ENCODE measurements at places on chromosomes 4 and X.

- DNase-seq = no peak
These were observed 126.7 kb downstream of the AFAP1 start for GRCh38 chr4:7812921-7813320.

DNA sequence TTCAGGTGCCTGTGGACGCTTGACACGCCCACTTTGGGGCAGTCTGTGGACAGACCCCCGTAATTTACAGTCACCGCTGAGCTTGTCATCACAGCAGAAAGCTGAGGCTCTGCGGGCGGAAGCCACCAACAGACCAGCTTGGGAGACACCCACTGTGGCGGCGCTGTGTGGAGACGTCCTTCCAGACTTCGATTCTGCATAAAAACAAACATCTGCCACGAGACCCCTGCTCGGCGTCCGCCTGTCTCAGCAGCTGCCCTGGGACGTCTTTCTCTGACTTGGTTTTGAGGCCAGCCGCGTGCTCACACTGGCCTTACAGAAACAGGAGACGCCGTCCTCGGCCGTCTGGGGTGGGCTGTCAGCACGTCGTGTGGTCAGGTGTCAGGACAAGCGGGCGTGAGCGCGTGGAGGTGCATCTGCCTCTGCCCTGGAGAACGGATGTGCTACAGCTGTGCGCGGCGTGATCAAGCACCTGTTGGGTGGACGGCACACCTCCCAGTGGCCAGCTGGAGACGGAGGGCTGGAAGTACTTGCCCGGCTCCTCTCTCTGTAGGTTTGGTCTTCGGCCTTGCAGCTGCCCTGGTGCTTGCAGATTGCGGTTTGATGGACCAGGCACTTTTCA, 37.5 kb downstream of the PIGG start:
- no peak for DNase-seq

GRCh38 chr4:83716874-83717273, 181.0 kb downstream of the GPAT3 start:
- DNase-seq = no peak

DNA sequence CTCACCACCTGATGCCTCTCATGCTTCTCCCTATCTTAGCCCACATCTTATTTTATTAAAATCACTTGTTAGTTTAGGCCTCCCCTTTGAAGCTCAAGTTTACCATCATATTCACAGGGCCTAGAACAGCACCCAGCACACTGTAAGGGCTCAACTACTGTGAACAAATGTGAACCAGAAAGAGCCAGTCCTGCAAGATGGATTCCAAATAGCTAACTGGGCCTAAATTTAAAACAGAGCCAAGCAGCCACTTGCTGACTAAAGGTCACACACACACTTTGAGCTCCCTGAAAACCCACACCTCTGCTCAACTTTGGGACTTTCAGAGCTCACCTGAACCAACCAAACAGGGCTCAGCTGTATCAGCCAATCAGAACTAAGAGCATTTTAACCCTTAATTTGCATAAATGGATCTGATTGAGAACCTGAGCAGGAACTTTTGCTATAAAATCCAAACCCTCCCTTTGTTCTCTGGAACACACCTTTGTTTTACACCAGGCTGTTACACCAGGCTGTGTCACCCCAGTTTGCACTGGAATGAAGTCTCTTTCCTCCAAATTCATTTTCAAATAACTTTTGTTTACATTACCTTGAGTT, 62.1 kb upstream of the EXOC1L start:
- no peak for DNase-seq

GRCh38 chrX:66399273-66399672, 235.2 kb downstream of the HEPH start:
- no peak for DNase-seq
